ENCODE measurements at places on chromosomes 7 and 10.

- DNase-seq, result no peak
Observed at GRCh38 chr10:28915989-28916588, 238.8 kb downstream of the BAMBI start.

- DNase-seq, result no peak
Observed at GRCh38 chr7:34096777-34097176, 191.4 kb downstream of the BMPER start.

DNA sequence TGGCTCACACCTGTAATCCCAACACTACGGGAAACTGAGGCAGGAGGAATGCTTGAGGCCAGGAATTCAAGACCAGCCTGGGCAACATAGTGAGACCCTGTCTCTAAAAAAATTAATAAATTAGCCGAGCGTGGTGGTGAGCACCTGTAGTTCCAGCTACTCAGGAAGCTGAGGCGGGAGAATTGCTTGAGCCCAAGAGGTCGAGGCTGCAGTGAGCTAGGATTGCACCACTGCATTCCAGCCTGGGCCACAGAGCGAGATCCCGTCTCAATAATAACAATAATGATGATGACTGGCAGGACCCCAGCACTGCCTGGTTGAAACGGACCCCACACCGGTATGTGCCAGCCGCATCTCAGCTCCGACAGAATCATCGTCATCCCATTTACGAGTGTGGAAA, 93.0 kb downstream of the ELFN1 start:
- DNase-seq, result no peak

GRCh38 chr7:118218413-118219156, 5.9 kb upstream of the ANKRD7 start:
- DNase-seq, result no peak

GRCh38 chr10:21724020-21724589, 190.1 kb downstream of the MLLT10 start:
- DNase-seq, result no peak

GRCh38 chr7:339062-339342, 49.0 kb downstream of the FOXL3 start:
- no peak for DNase-seq

DNA sequence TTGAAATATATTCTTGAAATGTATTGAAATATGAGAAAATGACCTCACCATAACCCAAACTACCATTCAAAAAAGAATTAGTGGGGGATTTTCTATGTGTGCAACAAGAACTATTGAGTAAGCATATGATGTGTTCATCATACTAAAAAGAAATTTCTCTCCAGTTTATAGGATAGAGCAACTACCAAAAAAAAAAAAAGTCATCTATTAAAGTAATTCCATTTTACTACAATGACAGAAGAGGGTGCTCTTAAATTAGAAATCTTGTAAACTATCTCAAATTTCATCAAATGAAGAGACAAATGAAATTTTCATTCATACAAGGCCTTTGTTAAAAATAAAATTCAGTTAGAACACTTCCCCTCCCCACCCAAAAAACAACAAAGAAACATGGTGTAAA, 195.4 kb upstream of the PLXDC2 start:
- no peak for DNase-seq

DNA sequence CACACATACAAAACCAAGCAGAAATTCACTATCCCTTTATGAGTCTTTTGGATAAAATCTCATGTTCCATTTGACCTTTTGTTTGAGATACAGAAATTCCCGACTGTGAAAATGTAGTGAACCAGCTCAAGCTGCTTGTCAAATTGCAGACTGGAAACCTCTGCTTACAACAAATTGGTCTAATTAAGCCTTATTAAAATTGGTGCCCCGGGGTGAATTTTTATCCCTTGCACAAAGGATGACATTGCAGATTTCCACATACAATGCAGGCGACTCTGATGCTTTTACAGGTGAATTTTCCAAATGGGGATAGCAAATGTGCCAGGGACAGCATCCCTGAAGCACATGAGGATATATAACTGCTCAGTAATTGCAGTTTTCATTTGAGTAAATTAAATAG, 257.3 kb downstream of the BMPER start:
- DNase-seq, result no peak

GRCh38 chr10:43128958-43129706, 9.1 kb upstream of the CSGALNACT2 start:
- DNase-seq, result peak; percentile 74

DNA sequence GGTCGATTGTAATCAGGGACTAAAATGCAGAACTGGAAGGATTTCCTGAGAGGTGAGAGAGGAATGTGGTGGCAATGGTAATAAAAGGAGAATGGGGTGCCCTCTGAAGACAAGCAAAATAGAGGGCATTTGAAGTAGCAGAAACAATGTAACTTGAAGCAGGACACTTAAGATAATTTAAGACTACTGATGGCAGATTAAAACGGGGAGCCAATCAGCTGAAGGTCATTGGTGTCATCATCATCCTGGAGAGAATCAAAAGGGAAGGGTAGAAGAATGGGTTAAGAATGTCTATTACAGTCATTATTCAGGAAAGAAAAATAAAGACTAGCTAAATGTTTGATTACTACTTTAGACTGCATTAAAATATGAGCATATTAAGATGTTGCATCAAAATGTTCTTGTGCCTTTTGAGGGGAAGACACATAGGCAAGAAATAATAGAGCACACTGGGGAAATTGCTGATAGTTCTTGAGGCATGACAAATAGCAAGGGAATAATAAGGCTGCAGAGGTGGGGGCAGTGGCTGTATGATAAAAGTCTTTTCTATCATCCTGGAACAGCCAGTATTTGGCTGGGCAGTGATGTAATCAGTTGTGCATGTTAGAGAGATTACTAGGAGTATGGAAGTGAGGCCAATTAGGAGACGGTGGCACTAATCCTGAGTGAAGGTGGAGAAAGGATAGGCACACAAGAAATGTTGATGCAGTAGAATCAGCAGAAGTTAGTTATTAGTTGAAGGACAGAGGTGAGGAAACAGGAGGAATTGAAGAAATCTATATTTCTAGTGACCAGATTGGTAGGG, 60.2 kb downstream of the CCDC71L start:
- DNase-seq, result no peak

DNA sequence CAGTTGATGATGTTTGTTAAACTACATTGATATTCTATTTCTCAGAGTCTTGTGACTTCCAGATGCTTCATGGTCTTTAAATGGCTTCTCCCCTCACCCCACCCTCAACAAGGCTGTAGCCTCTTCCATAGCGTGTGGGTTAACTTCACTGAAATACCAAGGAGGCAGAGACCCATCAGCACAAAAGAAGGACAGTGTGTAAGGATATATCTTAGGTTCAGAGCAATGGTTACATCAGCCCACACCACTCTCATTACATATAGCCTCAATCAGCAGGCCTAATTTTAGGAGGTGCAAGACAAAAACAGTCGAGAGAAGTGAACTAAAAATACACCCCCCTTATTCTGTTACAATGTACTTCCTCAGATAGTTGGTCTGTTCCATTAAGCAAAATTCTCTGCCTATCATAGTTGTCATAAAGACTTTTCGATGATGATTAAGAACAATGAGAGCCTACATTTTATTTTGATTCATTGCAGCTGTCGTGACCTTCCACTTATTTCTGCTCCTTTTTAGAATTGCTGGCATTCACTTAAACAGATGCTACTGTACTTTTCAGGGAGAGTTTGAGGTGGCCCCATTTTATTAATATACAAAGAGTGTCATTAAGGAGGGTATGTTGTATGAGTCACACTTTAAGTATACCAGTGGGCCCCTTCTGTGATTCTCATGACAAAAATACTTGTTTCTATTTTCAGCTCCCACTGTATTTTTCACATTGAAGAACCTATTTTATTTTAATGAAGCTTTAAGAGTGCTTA, 52.1 kb downstream of the WIPF3 start:
- no peak for DNase-seq

DNA sequence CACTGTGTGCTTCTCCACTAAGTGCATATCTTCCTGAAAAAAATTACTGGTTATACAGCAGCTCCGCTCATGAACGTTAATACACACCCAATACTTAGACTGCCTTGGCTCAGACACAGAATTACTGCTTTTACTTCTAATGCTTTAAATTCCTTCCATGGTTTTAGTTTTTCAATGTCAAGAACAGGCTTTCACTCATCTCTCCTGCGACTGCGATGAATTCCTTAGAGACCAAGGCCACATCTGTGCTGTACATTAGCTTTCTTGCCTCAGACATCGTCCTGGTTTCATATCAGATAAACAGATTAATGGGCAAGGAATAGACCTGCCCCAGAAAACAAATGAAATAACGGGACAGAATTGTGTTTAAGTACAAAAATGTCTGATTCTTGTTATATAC, 120.2 kb downstream of the CYP26A1 start:
- DNase-seq, result no peak

GRCh38 chr7:33392148-33392547, 262.8 kb downstream of the BBS9 start:
- DNase-seq, result no peak

DNA sequence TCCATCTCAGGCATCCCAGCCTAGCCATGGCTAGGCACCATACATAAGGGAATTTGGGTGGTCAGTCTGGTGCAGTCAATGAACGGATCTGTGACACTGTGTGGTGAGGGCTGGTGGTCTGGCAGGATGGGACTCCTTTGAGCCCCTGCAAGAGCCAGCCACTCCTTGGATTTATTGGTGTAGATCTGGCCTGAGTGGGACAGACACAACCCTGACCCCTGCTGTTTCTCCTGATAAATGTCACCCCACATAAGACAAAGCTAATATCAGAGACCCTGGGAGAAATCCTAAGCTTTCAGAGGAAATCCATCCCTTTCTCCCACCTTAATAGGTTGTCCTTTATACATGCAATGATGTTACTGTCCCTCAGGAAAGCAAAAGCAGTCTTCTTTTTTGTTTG, 2.3 kb downstream of the FBXO24 start:
- DNase-seq, result peak; percentile 39

DNA sequence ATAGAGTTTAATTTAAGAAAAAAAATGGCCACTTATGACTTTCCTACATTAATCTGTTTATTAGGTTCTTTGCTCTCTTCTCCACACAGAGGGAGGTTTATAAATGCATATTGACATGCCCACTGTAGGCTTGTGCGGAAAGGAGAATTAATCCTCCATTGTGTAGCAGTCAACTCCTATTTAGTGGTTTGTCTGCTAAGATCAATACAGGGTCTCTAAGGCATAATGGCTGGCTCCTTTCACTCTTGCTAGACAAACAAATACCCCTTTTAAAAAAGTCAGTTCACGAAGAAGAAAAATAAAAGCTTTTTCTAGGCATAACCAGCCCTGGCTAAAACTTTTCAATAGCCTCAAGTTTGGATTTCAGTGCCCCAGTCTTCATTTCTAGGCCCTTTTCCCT, 141.6 kb downstream of the TSPAN12 start:
- no peak for DNase-seq

GRCh38 chr7:124351950-124352349, 319.1 kb upstream of the TMEM229A start:
- DNase-seq, result no peak

DNA sequence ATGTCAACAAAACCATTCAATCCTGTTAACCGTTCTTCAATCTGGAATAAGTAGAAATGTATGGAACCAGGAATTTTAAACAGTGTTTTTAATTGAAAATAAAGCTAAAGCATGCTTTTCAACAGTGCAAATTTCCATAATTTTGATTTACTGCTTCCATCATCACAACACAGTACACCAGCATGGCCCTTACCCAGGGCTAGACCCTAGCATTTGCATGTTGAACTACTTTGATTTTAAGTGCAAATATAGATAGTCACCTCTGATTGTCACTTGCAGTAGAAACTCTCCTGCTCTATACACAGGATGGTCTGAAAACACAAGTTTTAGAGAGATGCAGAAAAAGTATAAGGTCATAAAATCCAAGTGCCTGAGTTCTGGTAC, 12.1 kb downstream of the SKIDA1 start:
- DNase-seq, result no peak

GRCh38 chr7:95317546-95317945, 6.8 kb downstream of the PON1 start:
- DNase-seq, result no peak

GRCh38 chr7:135375908-135376699, 133.8 kb downstream of the CNOT4 start:
- no peak for DNase-seq

DNA sequence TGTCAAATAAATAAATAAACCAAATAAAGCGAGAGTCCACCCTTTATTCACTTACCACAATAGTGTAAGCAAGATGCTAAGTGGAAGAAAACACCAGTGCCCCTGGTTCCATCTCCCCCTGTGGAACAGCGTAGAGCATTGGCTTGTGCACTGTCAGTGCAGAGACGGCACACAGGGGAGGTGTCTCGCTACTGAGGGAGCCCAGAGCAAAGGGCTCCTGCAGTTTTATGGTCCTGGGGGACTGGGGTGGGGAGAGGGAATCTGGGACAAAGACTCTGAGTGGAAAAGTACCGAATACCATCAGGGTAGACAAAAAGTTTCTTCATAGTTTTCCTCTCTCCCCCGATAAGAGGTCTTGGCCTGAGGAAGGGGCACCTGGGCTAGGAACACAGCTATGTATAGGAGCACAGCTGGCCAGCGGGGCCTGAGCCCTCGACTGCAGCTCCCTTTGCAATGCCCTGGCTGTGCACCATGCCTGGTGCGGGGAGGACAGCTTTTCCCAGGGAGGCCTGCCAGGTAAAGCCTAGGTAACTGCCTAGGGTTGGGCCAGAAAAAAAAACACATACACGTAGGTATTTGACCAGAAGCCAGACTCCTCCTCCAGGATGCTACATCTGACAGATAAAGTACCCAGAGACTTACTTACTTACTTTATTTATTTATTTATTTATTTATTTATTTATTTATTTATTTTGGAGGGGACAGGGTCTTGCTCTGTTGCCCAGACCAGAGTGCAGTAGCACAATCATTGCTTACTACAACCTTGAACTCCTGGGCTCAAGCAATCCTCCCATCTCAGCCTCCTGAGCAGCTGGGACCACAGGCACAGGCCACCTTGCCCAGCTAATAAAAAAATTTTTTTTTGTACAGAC, 88.8 kb upstream of the KIF5B start:
- DNase-seq, result no peak

GRCh38 chr10:52703451-52703850, 69.1 kb downstream of the MBL2 start:
- no peak for DNase-seq

GRCh38 chr7:36884910-36885309, 160.6 kb upstream of the AOAH start:
- DNase-seq, result no peak

GRCh38 chr7:156947120-156947843, 2.2 kb upstream of the NOM1 start:
- no peak for DNase-seq

- no peak for DNase-seq
Observed at GRCh38 chr10:51321980-51322379, 247.7 kb downstream of the PRKG1 start.

DNA sequence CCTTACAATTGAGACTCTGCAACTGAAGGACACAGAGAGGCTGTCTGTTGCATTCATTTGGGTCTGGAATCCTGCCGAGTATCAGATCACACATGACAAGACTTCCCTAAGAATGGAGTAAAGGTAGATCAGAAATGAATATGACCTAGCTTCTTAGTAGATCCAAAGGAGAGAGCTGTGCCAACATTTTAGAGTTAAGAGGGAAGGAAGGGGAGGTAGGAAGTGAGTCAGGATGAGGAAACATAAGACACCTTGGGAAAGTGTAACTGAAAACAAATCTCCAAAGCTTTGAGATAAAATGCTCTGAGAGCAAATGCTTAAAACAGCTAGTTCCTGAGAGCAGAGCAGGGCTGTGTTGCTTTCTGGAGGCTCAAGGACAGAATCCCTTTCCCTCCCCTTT, 6.1 kb upstream of the SLC25A13 start:
- DNase-seq, result no peak
